DMS79 (cell line): ENCODE measurements at places on chromosomes 3 and 15.

- DNase-seq, result no peak
Observed at GRCh38 chr15:36449662-36450145, 129.7 kb upstream of the CDIN1 start.

- DNase-seq, result no peak
Observed at GRCh38 chr3:107285197-107285596, 92.0 kb upstream of the CCDC54 start.

DNA sequence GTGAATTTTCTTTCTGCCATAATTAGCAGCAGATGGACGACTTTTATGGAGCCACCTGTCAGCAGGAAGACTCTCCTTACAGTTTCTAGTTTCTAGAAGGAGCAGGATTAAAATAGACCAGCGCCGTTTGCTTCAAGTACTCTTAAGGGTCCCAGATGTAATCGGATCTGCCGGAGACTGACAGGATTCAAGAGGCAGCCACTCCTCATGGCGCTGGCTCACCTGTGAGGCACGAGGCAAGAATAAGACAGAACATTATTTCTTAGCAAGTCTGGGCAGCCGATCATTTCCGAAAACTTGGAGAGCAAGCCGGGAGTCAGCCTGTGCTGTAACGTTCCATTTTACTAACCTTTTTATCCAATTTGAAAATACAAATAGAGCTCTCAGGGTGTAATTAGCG lies 410.4 kb upstream of the RORA start:
- peak; percentile 75 for DNase-seq

DNA sequence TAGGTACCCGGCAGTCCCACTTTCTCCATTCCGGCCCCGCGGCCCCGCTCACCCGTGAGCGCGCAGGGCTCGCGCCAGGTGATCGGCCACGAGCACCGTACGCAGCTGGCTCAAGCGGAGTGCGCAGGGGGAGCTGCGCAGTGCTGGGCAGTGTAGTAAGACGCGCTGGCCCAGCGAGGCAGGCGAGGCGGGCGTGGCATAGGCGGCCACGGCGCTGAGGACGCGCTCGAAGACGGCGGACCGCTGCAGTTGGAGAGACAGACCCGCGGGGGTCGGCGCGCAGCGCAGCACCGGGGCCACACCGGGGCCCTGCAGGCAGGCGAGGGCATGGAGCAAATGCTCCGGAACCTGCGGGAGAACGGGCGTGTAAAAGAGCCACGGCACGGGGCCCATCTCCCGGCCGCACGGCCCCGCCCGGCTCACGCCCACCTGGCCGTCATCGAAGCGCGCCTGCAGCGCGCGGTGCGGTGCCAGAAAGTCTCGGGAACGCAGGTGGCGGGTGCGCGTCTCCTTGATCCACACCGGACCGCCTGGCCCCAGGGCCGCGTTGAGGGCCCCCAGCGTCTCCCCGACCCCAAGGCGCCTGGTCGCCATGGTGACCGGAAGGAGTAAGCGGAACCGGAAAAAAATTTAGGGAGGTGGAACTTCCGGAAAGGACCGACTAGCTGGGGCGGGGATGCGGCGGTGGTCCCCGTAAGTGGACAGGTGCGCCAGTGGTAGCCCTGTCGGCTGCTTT lies at the start of gene DALRD3:
Gene DALRD3 (minus strand): TSS at position 610 of the 736 bp plus-strand sequence. CDS start 16 bp downstream, at position 594.
- peak; percentile 67 for DNase-seq

DNA sequence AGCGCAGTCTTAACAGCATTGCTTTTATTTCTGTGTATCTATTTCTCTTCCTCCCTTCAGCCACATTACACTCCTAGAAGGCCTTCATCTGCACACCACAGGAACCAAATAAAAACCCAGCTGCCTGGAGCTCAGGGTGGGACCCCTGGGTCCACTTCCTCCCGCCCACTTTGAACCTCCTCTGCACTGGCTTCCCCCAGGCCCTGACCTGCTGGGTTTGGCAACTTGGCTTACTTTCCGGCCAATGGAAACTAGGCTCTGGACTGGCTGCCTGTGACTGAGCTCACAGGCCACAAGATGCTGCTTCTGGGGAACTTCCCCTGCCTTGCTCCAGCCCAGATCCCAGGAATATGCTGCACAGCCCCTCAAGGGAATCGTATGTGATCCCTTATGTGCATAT lies 89.8 kb downstream of the SEMA5B start:
- DNase-seq, result no peak

DNA sequence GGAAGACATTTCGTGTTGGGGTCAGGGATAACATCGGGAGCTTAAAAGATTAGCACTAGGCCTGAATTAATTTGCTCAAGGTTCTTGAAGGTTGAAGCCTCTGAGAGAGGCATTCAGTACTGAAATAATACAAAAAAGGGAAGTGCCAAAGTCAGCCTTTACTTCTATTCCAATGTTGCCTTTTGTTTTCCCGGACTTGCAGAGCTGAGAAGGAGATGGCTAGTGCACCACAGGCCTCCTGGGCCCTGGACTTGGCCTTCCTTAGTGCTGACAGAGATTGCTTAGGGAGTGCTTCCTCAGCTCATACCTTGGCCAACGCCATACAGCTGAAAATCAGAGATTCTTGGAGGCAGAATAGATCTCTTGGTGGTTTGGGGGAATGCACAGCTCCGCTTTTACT lies 333.6 kb upstream of the TBL1XR1 start:
- DNase-seq, result no peak

- no peak for DNase-seq
Observed at GRCh38 chr15:63110428-63111026, 11.1 kb upstream of the LACTB start.

DNA sequence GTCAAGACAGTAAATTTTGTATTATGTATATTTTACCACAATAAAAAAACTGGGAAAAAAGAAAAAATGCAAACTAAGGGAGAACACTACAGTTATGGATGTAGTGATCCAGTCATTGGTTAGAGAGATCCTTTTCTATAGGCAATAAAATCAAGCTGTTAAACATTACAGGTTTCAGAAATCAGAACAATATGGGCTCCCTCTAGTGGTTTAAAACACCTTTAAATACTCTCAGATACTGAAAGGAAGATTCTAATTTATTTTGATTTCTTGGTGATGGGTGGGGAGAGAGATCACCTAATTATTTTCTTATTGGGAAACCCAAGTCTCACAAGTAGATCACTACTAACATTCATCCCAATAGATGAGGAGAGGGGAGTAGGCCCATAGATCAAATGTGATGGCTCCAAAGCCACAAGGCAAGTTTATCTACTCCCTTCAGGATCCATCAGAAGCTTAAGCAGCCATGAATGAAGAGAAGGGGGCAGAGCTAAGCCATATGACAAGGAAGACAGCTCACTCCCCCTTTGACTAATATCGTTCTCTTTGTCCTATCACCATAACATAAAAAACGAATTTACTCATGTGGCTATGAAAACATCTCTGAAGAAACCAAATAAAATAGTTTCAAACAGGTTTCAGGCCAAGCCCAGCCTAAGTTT lies 118.6 kb downstream of the ANO10 start:
- no peak for DNase-seq

DNA sequence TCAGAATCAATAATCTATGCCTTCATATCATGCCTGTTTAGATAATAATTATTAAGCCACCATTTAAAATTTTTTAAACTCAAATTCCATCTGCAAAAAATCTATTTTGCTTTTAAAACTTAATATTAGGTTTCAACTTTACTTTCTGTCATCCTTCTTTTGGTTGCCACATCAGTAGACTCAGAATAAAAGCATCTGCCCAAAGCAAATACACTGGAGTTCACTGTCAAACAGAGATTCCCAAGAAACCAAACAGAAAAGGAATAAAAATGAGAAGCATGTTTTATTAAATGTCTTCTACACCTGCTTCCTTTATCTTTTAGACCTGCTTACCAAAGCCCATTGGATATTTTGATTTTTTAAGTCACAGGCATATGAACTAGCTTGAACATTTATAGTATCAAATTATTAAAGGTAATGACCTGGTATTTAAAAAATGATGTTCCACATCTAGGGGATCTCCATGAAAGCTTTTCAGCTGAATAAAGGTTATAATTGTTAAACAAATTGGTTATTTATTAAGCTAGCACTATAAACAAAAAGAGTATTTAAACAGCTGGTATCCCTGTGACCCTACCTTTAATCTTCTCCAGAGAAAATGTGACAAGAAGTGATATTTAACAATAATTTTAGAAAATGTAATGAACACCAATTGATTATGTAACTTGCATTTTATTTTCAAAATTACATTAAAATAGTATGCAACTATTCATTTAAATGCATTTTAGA lies 62.5 kb downstream of the ALCAM start:
- DNase-seq, result no peak

- DNase-seq, result no peak
Observed at GRCh38 chr15:95541301-95541700, 789.2 kb upstream of the NR2F2 start.

DNA sequence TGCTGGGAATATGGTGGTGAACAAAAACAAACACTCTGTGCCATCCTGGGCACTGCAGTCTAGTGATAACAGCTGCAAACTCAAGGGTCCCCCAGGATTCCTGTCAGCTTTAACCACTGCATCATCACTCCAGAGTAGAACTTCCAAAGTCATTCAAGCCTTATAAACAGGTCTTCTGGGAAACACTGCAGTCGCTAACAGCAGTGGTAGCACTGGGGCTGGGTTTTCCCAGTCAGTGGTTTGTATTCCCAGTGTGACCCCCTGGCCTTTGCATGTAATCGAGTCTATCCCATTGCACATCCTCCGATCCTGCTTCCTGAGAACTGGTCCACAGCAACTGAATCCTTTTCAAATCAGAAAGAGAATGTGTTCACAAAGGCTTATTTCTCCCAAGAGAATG lies 623.5 kb downstream of the EDEM1 start:
- DNase-seq, result no peak

DNA sequence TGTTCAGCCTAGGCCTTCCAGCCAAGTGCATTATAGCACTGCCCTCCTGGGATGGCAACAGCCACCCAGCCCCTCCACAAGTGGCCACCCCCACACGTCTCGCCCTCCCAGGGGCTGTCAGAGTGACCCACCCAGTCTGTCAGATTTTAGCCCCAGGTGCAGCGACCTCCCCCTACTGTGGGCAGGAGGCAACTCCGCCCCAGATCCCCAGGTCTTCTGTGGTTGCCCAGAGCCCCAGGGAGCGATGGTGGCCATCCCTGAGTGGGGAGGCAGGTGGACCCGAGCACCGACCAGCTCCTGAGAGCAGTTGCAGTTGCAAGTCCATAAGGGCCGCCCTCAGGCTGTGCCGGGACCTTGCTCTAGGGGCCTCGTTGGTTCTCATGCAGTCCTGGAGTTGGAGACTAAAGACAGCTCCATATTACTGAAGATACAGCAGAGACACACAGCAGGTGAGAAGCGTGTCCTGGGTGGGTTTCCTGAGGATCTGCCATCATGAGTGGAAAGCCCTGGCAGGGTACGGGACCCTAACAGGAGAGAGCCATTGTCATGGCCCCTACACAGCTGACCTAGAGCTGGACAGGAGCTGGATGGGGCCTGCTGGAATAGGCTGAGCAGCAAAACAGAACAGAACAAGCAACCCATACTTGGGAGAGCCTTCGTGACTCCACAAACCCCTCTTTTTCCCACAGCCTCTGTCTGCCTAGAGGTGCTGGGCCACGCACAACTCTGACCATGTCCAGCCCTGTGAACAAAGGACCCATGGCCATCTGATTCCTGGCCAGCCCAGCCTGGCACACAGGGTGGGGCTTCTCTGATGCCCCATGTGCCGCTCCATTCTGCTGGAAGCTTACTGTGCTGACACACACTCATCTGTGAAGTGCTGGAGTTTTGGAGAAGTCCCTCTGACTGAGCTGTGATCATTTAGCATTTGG lies 110.3 kb upstream of the ALDH1A3 start:
- DNase-seq, result no peak

GRCh38 chr3:89340408-89340807 lies 233.0 kb downstream of the EPHA3 start:
- no peak for DNase-seq

DNA sequence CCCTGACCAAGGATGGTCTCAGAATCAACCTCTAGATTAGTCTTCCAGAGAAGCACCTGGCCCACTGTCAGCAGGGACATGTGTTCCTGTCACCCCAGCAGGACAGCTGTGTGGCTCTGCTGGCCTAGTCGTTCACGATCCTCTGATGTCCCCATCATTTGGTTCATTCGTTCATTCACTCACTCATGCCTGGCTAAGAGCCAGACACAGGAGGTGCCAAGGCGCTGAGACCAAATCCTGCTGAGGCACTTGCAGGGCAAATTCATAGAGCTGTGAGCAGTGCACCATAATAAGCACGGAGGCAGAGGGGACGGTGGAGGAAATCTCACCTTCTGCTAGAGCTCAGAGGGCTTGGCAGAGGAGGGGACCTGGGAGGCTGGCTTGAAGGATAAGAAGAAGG lies 49.9 kb upstream of the FGD5 start:
- no peak for DNase-seq

- DNase-seq, result no peak
Observed at GRCh38 chr15:61227950-61228936, 859 bp downstream of the RORA start.

- peak; percentile 29 for DNase-seq
Observed at GRCh38 chr15:89399238-89400115, 64.9 kb upstream of the POLG start.

GRCh38 chr3:14147066-14147435 lies 22.2 kb downstream of the TMEM43 start:
- no peak for DNase-seq

GRCh38 chr3:195395208-195395816 lies 47.5 kb downstream of the ACAP2 start:
- no peak for DNase-seq

- DNase-seq, result no peak
Observed at GRCh38 chr3:133487920-133488540, 85.5 kb upstream of the CDV3 start.

DNA sequence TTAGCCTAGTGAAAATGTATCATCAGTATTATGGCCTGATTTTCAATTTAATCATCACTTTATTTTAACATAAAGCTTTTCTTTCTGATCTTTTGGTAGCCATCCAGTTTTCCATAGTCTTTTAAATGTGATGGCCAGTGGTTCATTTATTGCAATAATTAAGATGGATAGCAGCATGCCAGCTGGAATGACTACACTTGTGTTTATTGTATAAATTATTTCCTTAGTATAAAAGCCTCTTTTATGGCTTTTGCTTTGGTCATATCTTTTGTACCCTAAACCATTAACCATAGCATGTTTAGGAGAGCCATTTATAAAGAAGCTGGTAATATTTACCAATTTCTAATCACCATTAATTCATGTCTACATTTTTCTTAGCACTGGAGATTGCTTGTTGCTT lies 31.7 kb downstream of the ALCAM start:
- no peak for DNase-seq

- no peak for DNase-seq
Observed at GRCh38 chr3:87025661-87026645, 35.0 kb upstream of the VGLL3 start.

GRCh38 chr3:170910542-170910941 lies 2.1 kb upstream of the EIF5A2 start:
- no peak for DNase-seq

GRCh38 chr15:39641191-39641889 lies 60.5 kb downstream of the THBS1 start:
- DNase-seq, result no peak

- no peak for DNase-seq
Observed at GRCh38 chr3:188683032-188683521, 488.7 kb upstream of the TPRG1 start.

DNA sequence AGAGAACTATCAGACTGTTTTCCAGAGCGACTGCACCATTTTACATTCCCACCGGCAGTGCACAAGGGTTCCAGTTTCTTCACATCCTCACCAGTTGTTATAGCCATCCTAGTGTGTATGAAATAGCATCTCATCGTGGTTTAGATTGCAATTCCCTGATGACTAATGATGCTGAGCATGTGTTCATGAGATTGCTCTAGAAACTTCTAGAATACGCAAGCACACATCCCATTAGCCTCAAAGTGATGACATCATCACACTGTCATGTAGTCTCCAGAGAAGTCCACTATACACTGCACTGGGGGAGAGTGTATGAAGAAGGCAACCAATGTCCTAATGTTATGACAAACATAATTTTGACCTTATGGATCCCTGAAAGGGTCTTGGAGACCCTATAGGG lies 30.1 kb downstream of the FBLN2 start:
- DNase-seq, result no peak
